NCI-H1694 treated with DMSO at 0.1 percent for 48 hours (cell line): ENCODE measurements at places on chromosomes 7 and 10.

DNA sequence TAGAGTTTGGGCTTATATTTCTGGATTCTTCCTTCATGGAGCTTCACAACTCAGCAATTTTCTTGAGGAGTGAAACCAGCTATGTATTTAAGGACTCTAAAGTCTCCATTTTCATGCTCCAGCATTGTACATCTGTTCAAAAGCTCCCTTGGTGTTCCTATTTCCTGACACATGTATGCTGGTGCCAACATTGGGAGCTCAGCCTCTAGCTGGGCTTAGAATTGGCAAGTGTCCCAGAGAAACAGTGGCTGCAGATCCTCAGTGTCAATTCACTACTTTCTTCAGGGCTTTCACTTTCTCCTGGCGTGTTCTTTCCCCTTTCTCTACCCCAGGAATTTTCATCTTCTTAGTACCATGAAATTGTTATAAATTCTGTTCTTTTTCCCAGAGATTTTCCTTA is 103.1 kb downstream of the ZNF467 start:
- DNase-seq = peak; percentile 90

GRCh38 chr10:100569687-100570481 is 34.1 kb downstream of the HIF1AN start:
- peak; percentile 45 for DNase-seq

- DNase-seq = no peak
These were observed 21.6 kb upstream of the GRID1 start for GRCh38 chr10:86388119-86388704.

GRCh38 chr10:3887885-3888476 is 103.0 kb upstream of the KLF6 start:
- no peak for DNase-seq

DNA sequence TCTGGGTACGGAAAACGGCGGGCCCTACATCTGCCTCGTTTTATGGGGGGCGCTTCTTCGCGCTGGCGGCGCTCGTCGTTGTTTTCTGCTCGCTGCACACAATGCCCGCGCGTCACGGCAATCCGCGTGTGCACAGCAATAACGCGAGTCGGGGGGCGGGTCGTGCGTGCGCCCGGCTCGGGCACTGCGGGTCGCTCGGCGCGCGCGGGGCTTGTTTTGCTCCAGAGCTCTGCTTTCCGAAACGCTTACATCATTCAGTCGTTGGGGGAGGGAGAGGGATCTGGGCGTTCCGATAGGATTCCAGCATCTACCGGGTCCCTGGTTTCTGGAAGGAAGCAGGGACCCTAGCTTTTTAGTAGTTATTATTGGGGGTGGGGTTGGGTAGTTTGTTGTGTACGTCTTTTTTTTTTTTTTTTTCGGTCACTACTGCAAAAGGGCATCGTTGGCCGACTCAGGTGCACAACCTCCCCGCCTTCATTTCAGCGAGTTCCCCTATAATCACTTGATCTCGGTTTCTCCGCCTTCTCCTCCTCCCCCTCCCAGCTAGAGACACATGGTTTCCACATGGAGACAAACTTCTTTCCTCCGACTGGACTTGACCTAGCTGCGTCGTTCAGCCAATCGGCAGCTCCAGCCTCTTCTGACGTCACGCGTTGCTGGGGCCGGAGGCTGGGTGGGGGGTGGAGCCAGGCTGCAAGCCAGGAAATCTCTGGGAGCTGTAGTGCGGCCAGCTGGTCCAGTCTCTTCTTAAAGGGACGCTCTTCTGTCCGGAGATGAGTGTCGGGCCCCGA is 3.5 kb downstream of the MXI1 start:
- DNase-seq = peak; percentile 92

DNA sequence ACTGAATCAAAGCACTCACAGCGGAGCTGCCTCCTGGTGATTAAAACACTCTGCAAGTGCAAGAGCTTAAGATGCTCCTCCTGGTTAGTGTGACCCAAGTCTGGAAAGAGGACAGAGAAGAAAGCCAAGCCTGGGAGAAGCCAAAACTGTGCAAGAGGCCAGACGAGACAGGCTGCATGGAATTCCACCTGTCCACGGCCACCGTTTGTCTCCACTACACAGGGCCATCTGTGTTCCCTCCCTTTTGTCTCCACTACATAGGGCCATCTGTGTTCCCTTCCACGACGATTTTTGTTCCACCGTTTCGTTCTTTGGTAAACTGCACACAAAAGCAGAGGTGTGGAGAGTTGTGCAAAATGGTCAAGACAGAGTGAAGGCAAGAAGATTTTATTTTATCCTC is 233.0 kb downstream of the DIP2C start:
- DNase-seq = no peak

DNA sequence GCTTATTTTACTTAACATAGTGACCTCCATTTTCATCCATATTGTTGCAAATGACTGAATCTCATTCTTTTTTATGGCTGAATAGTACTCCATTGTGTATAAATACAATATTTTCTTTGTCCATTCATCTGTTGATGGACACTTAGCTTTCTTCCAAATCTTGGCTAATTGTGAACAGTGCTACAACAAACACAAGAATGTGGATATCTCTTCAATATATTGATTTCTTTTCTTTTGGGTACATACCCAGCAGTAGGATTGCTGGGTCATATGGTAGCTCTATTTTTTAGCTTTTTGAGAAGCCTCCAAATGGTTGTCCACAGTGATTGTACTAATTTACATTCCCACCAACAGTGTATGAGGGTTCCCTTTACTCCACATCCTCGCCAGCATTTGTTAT is 58.0 kb downstream of the CREB5 start:
- no peak for DNase-seq

DNA sequence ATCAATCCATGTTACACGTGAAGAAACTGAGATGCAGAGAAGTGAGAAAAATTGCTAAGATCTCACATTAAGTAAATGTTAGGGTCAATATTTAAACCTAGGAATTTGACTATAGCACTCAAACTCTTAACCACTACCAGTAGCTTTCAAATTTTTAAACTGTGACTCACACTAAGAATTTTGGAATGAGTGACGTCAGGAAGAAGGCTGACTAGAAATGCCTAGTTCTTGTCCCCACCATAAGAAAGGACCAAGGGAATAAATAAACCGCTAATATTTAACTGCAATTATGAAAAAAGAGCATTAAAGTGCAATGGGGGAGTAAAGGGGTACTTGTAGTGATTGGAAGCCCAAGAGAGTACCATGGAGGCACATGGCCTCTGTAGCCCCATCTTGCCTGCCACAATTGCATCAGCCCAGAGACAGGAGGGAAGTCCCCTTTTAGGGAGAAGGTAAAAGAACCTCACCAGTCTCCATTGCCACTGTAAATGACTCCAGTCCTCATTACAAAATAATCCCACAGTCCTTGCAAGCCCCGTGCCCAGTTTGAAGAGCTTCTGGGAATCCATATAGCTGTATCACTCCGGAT is 3.5 kb upstream of the AKR1B1 start:
- DNase-seq = no peak

- no peak for DNase-seq
These were observed 56.0 kb downstream of the SH3PXD2A start for GRCh38 chr10:103799341-103799740.

GRCh38 chr10:83214136-83214535 is 925.2 kb upstream of the GHITM start:
- no peak for DNase-seq

- DNase-seq = no peak
These were observed 1240.4 kb downstream of the GATA3 start for GRCh38 chr10:9294865-9295264.

- DNase-seq = no peak
These were observed 107.0 kb upstream of the INSIG1 start for GRCh38 chr7:155190688-155191087.

DNA sequence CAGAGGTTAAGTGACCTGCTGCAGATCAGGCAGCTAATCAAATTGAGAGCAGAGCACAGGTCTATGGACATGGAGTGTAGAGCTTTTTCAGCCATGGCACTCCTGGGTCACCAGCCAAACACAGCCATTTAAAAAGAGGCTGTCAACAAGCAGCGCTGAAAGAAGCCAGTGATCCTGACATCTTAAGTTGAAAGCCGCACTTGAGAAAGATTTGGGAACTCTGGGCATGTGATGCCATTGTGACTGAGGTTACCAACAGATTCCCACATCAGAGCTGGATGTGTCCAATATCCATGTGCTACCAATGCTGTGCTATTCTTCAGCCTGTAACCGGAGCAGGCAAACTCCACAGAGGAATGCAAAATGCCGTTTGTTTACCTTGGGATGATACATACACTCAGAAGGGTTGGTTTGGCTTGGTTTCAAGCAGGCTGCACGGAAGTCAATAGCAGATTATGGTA is 56.2 kb upstream of the ABLIM1 start:
- no peak for DNase-seq

GRCh38 chr7:28723336-28723735 is 234.8 kb downstream of the TRIL start:
- DNase-seq = no peak

DNA sequence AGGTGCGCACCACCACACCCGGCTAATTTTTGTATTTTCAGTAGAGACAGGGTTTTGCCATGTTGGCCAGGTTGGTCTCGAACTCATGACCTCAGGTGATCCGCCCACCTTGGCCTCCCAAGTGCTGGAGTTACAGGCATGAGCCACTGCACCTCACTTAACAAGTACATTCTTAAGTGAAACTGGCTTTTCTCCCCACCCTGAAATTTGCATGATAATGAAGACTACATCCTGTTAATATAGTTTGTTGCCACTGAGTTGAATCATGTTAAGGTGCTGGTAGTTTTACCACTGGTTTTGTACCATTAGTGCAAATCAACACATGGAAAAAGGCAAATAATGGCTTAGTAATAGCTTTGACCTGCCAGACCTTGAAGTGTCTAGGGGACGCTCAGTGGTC is 62.2 kb downstream of the MPLKIP start:
- DNase-seq = no peak

DNA sequence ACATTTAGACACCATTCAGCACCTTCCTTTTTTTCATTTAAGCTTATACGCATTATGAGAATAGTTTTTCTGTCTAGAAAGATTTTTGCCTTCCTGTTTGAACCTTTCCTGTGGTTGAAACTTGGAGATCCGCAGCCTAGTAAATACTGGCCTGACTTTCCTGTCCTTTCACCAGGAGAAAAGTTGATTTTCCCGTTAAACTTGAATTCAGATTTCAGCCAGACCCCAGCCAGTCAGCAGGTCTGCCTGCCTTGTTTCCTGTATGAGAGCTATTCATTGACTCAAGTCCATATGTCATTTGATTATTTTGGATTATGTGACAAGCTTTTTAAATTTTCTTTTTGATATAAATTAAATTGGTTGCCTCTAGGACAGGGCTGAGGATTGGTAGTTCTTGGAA is 71.5 kb downstream of the EVX1 start:
- peak; percentile 25 for DNase-seq

DNA sequence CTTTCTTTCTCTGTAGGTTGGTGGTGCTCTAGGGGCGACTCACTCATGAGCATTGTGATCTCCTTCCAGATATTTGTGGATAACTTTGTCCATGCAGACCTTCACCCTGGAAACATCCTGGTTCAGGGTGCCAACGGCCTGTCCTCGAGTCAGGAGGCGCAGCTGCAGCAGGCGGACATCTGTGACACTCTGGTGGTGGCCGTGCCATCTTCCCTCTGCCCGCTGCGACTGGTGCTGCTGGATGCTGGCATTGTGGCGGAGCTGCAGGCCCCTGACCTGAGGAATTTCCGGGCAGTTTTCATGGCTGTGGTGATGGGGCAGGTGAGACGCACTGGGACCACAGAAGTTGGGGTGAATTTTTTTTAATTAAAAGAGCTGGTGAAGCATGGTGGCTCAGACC is 9.6 kb upstream of the NDUFB2 start:
- no peak for DNase-seq

GRCh38 chr10:30463944-30464451 is 30.0 kb downstream of the MAP3K8 start:
- DNase-seq = no peak

DNA sequence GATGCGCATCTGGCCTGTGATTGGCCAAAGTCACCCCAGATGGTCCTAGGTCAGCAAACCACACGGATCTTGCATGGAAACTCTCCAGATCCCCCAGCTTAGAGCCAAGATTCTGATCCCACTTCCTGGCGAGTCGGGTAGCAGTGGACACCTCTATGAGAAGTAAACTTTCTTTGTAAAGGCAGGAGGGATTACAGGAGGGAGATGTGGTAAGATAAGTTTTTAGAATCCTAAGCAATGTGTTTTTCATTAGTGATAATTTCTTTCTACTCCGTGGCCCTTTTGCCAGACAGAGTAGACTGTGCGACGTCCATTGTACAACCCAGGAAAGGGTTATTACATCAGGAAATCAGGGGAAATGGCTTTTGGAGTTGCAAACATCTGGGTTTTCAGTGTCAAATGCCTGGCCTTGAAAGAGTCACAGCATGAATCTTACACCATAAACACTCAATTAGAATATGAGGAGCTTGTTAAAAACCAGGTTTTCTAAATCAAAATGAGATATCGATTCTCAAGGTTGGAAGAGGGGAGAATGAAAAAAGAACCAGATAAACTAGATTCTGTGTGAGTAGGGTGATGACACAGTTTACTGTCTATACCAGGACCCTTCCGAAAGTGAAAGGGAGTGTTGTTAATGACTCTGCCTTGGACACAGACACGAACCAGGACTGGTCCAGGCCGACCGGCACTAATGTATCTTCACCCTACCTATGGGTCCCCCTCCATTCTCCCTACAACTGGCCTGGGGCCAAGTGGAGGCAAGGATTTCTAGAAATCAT is 61.9 kb upstream of the WAC start:
- no peak for DNase-seq

DNA sequence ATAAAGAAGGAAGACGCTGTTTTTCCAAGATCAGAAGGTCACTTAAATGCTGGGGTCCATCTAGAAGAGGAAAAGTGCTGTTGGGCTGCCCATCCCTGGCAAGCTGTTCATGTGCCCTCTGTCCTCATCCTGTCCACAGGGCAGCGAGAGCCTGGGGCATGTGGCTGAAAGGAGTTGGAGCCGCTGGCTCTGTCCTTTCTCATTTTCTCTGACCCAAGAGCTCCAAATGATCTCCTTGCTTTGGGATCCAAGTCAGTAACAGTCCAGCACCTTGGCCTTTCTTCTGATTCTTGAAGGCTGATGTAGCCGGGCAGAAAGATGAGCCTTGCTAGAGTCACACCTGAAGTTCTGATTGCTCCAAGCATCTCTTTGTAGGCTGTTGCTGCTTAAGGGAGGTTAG is 44.4 kb downstream of the SPDYE5 start:
- no peak for DNase-seq

DNA sequence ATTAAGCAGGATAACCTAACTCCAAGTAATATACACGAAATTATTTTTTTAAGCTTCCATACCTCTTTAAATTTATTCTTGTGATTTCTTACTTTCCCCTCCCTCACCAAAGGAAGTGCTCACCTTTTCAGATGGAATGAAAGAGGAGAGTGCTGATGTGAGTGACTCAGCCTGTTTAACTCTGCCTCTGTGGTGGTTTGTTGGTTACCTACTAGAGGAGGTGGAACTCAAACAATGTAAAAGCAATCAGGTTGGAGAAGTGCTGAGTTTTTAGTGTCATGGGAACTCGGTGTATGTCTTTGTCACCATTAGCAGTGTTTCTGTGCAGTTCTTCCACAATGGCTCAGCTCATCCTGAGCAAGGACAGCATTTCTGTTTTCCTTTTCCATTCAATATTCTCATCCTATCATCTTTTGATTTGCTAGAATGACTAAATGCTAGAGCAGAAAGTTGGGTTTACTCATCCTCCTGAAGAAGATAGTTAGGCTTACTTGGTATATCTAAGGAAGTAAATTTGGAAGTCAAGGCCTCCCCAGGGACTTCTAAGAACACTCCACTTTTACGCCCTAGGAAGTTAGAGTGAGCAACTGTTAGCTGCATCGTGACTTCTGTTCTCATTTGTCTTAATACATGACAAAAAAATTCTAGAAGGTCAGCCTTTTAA is 6.0 kb downstream of the ADD3 start:
- DNase-seq = no peak
